ENCODE measurements at places on chromosomes 4 and X. TPM values are rescaled to one million over a fixed set of nuclear protein-coding genes. Genes with fewer than 3 reads are reported as not detected.

Gene SLITRK4
- total RNA-seq: not detected

DNA sequence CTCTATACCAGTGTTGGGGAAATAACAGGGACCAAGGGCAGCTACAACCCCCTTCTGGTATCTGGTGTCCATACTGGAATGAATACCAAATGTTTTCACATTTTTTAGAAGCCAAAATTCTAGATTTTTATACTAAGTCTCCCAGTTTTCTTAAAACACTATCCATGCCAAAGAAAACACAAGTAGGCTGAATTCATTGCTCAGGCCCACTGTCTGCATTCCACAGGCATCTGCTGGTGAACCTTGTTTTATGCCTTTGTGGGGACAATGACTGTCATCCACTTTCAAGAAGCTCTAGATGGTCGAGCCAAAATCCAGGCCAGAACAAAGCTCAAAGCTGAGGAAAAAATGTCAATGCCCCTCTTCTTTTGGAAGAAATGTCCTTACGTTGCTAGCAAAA lies 213.4 kb upstream of the RASGEF1B start:
- no peak for DNase-seq

DNA sequence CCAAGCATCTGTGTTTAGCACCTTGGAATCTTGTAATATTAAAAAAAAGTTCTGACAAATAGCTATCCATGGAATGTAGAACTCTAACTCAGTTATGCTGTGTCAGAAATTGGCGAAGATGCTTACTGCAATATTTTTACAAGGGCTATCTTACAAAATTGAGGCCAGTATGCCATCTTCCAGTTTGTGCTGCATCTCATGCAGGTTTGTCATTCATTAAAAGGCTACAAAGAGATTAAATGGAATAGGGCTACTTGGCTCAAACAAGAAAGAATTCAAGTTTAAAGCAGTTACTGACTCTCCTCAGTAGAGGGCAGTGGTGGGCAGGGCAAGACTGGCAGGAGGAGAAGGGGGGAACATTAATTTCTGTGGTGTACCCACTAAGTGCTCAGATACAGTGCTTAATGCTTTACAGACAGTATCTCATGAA lies 66.5 kb downstream of the SHROOM4 start:
- no peak for DNase-seq

Gene ZCCHC18
- total RNA-seq: 5.9 TPM

Gene PABPC1L2A
- total RNA-seq: not detected

DNA sequence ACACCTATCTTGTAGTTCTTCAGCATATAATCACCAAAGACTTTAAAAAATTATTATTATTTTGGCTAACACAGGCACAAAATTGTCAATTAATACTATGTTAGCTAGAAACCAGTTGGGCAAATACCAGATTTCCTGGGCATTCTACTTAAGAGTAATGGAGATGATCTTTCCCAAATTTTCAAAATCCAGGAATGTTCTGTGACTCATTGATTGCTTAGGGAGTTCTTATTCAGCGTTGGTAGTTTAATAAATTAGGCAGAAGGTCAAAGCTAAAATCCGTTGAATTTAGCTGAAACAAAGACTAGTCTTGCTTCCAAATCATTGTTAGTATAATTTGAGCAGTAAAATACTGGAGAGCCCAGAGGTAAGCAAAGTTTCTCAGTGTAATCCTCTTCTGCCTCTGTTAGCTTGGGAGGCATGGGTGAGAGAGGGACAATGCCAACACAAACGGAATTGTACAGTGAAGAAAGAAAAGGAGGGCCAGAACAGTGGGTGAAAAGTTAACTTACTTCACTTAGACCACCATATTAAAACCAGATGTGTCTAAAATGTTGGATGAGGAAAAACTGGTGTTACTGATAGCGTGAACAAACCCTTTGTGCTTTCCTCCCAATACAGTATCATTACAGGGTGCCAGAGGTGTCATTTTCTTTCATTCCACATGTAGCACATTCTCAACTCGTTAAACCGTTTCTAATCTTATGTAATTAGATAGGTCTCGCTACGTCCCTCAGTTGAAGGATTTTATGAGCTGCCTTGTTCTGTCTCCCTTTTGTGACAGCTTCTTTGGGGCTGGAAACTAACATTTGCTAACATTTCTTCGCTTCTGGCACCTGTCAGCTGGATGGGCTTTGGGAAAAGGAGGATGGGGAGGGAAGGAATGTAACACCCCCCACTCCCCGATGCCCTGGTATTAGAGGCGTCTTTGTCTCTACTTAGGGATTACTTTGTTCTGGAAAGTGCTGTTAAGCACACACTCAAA lies 87.4 kb upstream of the CITED1 start:
- no peak for DNase-seq

DNA sequence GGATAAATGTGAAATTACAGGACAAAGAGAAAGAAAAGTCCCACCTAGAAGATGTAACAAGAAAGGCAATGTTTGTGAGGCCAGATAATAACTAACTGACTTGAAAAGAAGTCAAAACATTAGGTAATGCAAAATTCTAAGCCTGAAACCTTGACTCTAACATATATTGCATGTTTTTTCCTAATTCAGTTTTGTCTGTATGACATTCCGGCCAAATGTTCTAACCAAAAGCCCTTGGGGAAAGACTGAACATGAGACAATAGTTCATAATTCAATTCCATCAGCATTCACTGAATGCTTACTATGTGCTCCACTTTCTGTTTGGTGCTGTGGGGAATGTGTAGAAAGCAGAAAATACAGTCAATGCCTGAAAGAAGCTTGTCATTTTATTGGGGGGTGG lies 84.8 kb upstream of the PLAC1 start:
- DNase-seq: no peak

Gene MAGEA10
- not detected for total RNA-seq

GRCh38 chr4:178577933-178578332 lies 1135.7 kb upstream of the AGA start:
- no peak for DNase-seq

DNA sequence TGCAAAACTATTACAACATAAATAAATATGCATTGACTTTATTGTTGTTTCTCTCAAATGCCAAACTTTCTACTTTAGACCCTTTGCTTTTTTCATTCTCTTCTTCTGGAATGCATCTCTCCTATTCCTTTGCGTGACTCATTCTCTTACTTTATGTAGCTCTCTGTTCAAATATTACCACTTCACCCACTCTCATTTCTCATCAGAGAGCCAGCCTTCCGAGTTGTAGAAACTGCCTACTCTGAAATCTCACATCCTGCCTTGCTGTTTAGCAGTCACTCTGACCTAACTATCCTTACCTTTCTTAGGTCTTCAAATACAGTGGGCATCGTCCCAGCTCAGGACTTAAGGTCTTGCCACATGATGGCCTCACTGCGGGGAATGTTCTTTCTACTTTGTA lies 143.5 kb downstream of the GALNTL6 start:
- DNase-seq: no peak

Gene SATL1
- not detected for total RNA-seq

Gene MAGEC2
- total RNA-seq: not detected

DNA sequence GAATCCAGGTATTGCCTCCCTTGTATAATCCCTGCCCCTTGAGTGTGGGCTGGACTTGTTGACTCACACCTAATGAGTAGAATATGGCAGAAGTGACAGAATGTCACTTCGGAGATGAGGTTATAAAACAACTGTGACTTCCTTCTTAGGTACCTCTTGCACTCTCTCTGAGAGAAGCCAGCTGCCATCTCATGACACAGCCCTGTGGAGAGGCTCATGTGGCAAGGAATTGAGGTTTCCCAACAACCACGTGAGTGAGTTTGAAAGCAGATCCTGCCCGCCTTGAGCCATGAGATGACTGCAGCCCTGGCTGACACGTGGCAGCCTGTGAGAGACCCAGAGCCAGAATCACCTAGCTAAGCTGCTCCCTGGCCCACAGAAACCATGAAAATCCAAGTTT lies 13.5 kb downstream of the ASB11 start:
- DNase-seq: peak; percentile 18

- no peak for DNase-seq
These were observed 33.2 kb upstream of the MID1IP1 start for GRCh38 chrX:38768079-38768478.

GRCh38 chrX:74458736-74459135 lies 37.4 kb downstream of the SLC16A2 start:
- no peak for DNase-seq

DNA sequence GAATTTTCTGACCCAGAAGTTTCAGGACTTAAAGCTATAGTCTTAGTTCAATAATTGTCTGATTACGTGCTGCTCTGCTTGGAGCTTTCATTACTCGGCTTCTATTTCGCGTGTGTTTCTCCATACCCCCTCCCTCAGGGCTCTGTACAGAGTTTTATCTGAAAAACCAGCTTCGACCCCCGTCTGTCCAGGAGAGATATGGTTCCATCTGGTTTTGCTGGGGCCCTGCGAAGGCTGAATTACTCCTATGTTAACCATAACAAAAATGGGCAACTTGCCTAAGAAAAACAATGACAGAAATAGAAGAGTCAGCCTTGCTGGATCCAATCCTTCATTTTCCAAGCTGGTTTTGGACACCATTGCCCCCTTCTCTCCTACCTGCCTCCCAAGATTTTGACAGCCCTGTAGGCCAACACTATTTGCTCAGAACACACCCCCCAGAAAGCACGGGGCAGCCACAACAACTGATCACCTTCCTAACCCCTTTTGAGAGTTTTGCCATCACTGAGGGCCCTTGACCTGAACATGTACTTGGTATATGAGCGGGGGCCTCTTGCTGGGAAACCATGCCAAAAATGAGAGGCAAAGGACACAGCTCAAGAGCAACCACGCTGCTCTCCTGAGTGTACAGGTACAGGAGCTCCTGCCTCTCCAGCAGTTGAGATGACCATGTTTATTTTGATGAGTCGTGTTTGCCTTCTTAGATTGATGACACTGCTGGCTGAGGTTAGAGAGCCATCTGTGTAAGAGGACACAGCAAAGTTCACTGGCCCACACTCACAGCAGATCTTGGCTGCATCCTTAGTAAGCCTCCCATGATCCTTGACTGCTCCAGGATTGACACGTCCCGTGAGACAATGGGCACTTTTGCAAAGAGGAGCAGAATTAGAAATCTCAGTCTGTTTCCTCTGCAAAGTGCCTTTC lies 36.2 kb upstream of the ATP6AP2 start:
- no peak for DNase-seq

- no peak for DNase-seq
These were observed 31.3 kb downstream of the ACSL1 start for GRCh38 chr4:184794470-184794869.

Gene P2RY4
- not detected for total RNA-seq

- no peak for DNase-seq
These were observed 33.7 kb downstream of the STK32B start for GRCh38 chr4:5084911-5085475.

DNA sequence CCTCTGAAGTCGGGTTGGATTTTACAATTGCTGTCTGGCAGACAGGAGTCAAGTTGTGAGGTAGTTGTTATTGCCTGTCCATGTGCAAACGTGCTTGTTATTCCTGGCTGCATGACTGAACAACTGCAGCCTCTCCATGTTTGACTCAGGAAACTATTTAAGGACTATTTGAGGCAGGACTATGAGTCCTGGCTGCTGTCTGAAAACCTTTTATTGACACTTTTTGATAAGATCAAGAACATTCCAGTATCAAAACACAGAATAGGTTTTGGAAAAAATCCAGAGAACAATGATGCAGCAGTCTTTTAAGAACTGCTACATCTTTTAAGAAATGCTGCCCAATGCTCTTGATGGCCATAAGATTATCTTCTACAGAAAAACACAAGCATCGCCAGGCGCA lies 10.0 kb upstream of the SPRY1 start:
- no peak for DNase-seq

DNA sequence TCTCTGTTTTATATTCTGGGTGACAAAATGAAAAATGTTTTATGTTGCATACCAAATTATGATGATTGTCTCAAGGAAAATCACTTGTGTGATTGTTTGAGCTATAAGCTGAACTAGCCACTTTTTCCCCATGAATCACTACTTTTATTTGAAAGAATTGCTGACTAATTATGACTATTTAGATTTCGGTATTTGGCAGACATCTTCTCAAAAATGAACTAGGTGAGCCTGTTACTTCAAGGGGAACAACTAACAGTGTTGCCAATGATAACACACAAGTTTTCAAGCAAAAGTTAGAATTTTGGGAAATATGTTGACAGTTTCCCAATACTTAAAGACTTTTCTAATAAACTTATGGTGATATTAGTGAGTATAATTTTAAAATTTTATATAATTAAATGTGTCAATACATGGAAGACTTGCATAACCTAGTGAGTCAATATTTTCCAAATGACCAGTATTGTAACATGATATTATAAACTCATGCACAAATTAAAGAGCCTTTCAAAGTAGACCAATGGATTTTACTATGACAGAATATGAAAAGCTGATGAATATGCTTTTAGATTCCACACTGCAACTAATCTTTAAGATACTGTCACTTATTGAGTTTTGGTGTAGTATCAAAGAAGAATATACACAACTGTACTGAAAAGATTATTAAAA lies 187.7 kb upstream of the GATB start:
- no peak for DNase-seq

Gene CACNA1F
- 0.86 TPM for total RNA-seq

- no peak for DNase-seq
These were observed 347.8 kb upstream of the PITX2 start for GRCh38 chr4:110970642-110971041.

DNA sequence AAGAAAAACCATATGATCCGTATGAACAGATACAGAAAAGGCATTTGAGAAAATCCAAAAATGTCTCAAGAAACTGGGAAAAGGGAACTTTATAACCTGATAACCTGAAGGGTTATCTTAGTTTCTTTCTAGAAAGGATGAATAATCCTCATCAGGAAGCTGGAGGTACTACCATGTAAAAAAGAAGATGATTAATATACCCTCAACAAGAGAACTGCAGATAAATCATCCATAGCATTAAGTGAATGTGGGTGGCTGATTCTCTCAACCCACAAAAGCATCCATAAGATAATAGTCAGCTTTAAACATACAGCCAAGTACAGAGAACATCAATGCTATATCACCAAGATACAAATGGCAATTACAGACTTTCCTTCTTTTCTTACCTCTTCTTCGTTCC lies 26.4 kb downstream of the ANAPC10 start:
- DNase-seq: no peak

DNA sequence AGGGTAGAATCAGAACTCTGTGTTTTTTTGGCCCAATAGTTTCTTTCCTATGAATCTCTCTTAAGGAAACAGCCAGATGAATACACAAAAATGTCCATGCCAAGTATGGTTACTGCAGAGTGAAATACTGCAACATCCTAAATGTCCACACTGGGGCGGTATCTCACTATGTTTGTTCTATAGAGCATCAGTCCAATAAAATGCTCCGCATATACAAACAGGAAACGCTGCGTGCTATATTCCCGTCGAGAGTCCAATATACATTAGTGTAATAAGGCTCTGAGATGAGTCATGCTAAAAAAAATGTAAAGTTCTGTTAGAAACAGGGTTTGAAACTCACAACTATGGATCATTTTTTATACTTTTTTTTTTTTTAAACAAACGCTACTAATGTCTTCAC lies 72.9 kb upstream of the ENOX2 start:
- DNase-seq: peak; percentile 10

GRCh38 chr4:8681391-8681790 lies 88.8 kb downstream of the CPZ start:
- DNase-seq: no peak

- no peak for DNase-seq
These were observed 3.7 kb downstream of the GPRIN3 start for GRCh38 chr4:89303814-89304388.

Gene RNF128
- total RNA-seq: not detected

GRCh38 chrX:133601116-133601515 lies 185.8 kb upstream of the GPC4 start:
- DNase-seq: no peak
